ENCODE measurements at places on chromosomes 4 and X. TPM values are rescaled to one million over a fixed set of nuclear protein-coding genes. Genes with fewer than 3 reads are reported as not detected.

MAGEA4 gene
- total RNA-seq = 0.23 TPM

CTAG2 gene
- total RNA-seq = not detected

NUP62CL gene
- 9.3 TPM for total RNA-seq

CYBB gene
- total RNA-seq = not detected

SLC25A53 gene
- 4.4 TPM for total RNA-seq

- DNase-seq = no peak
Observed at GRCh38 chr4:24842356-24842755, 47.0 kb downstream of the SOD3 start.

DNA sequence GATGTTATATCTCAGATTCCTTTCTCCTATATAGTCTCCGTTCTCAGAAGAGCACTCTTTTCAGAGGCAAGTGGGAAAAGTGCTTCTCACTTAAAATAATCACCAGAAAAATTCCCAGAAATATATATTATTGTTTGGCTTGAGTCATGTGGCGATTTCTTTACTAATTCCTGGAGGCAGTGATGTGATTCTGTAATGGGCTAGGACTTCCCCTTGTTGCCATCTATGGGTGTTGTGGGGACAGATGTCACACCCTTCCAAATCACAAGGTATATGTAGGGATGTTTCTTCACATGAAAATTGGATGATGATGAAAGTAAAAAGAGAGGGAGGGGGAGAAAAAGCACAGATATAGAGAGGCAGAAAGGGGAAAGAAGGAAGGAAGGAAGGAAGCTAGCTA lies 553.4 kb downstream of the PPP4R3C start:
- no peak for DNase-seq

DNA sequence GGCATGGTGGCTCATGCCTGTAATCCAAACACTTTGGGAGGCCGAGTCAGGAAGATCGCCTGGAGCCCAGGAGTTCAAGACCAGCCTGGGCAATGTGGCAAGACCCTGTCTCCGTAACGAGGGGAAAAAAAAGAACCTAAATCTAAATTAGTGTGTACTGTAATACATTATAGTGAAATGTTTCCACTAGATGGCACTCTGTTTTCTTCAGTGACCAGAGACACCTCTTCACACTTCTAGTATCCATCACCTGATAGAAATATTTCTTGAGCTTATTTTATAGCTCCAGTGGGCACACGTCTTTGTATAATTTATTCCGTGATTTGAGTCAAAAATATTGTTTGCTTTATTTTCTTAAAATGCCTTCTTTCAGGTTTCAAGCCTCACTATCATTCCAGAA lies 600.9 kb upstream of the DIPK2B start:
- no peak for DNase-seq

- peak; percentile 64 for DNase-seq
Observed at GRCh38 chrX:137194164-137194563, 160.4 kb upstream of the GPR101 start.

DNA sequence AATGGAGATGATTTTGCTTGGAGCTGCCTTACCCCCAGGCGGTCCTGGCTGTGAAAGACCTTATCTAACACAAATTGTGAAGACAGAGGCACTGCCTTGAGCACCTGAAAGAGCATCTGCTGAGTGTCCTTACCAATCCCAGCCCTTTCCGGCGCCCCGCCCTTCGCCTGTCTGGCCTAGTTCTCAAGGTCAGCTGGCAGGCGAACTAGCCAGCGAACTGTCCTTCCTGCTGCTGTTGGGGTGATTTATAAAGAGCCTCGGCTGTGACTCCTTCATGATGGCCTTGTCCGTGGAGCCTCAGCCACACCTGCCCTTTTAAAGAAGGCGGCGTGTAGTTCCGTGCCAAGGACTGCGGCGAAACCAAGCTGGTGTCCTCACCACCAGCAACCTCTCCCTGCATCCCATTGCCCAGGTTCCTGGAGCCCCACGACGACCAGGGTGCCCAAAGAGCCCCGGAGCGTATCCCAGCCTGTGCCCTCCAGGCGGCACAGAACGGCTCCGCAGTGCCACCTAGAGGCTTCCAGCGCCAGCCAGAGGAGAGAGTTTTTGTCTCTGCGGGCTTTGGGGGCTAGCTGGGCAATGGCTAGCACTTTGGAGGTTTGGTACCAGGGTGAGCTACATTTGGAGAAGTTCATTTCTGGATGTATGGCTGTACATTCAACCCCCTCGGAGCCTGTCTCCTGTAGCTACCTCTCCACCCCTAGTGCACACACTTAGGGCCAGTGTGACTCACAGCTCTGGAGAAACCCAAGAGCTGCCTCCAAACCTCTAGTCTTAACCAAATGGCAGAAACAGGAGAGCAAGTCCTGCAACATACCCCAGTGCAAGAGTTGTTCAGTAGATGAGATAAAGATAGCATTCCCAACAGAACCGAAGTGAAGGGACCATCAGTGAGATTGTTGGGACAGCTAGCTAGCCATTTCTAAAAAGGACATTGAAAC lies 36.8 kb upstream of the VMA21 start:
- DNase-seq = peak; percentile 64

GRCh38 chr4:176340871-176341685 lies 21.3 kb downstream of the SPCS3 start:
- DNase-seq = no peak

GRCh38 chr4:27096142-27096824 lies 235.6 kb downstream of the STIM2 start:
- no peak for DNase-seq

GRCh38 chrX:2578864-2579263 lies 78.1 kb upstream of the DHRSX start:
- DNase-seq = no peak

DNA sequence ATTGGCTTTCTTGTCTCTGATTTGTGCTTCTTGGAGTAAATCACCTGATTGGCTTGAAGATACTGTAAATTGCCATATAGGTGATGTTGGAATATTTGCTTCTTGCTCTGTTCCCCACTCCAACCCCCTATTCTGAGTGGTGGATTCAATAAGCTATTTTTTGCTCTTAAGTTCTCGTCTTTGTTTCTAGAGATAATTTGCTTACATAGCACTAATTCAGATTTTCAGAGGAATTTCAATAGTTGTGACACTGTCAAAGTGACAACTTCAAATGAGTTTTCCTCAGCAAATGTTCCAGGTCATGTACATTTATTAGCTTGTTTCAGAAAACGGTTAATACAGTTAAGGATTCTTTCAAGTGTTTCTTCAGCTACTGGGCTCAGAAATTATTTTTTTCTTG lies 18.6 kb downstream of the LANCL3 start:
- no peak for DNase-seq

GRCh38 chr4:110059556-110060191 lies 138.7 kb downstream of the ELOVL6 start:
- no peak for DNase-seq

- DNase-seq = no peak
Observed at GRCh38 chr4:45423896-45424295, 697.5 kb upstream of the GNPDA2 start.

DNA sequence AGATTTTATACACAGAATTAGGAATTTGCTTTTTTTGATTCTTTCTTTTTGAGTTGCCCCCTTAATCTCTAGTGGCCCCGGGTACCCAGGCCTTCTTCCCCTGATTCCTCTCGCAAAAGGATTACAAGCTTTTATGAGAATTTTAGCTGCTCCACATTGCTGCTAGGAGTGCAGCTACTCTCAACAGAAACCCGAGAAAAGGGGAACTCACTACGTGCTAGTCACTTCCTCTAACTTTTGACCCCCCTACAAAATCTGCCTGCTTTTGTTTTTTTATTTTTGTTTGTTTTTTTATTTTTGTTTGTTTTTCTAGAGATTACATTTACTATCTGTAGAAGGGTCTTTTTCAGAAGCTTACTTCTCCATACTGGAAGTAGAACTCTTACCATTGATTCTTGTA lies 64.1 kb downstream of the ZNF81 start:
- DNase-seq = no peak

DNA sequence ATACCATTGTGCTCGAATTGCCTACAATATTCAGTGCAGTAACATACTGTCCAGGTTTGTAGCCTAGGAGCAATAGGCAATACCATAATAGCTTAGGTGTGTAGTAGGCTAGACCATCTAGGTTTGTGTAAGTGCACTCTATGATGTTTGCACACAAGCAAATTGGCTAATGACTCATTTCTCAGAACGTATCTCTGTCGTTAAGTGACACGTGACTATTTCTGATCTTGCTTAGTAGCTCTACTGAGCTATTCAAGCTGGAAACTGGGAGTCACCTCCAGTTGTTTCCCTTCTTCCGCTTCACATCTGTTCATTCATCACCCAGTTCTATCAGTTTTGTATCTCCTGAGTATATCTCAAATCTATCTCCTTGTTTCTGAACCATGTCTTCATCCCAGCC lies 86.1 kb downstream of the HNRNPD start:
- DNase-seq = no peak

DNA sequence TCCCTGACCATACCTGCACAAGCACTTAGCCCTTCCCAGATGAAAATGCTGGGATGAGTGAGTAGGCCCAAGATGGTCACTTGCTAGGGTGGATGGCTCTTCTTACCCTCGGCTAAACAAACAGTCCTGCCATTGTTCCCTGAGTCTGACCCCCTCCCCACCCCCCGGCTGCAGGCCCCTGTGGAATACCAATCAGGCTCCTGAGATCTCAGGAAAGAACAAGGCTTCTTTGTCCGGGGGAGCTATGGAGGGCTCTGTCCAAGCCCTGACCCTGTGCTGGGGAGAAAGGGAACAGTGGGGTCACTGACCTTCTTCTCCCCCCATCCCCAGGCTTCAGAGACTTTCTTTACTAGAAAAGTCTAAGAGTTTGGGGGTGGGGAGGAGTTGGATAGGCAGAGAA lies 6.0 kb downstream of the PLP1 start:
- no peak for DNase-seq

- no peak for DNase-seq
Observed at GRCh38 chr4:99845708-99846469, 29.3 kb downstream of the DAPP1 start.

DNA sequence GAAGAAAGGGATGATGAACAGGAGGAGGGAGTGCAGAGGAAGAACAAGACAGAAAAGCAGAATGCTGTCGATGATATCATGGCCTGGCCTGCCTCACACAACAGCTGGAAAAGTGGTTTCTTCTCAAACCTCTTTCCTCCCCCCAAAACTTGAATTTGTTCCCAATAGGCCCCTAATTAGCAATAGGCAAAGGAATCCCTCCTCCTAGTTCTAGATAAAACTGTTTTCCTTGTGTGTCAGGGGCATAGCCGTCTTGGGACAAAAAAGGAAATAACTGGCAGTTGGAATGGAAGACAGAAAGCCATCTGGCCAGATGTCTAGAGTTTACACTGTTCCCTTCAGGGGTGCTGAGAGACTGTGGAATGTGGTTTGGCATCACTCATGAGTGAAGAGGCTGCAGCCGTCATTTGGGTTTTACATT lies 177.8 kb upstream of the C1QTNF7 start:
- DNase-seq = no peak

DNA sequence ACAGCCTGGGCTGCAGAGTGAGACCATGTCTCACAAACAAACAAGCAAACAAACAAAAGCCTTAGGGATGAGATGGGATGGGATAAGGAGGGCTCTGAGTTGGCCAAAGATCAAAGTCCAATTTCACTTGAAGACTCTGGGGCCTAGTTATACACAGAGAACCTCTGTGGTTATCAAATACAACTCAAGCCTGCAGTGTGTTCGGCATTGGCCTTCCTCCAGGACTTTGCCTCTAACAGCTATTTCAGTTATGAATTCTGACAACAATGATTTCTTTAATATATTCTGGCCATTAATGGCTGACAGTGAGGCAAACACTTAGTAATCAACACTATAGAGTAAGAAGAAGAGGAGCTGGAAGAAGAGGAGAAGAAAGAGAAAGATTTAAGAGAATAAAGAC lies 171.1 kb downstream of the PDGFRA start:
- no peak for DNase-seq

GRCh38 chrX:27998666-27999065 lies 17.4 kb upstream of the DCAF8L1 start:
- DNase-seq = no peak

- no peak for DNase-seq
Observed at GRCh38 chrX:103360092-103360491, 3.8 kb downstream of the TCEAL9 start.

DNA sequence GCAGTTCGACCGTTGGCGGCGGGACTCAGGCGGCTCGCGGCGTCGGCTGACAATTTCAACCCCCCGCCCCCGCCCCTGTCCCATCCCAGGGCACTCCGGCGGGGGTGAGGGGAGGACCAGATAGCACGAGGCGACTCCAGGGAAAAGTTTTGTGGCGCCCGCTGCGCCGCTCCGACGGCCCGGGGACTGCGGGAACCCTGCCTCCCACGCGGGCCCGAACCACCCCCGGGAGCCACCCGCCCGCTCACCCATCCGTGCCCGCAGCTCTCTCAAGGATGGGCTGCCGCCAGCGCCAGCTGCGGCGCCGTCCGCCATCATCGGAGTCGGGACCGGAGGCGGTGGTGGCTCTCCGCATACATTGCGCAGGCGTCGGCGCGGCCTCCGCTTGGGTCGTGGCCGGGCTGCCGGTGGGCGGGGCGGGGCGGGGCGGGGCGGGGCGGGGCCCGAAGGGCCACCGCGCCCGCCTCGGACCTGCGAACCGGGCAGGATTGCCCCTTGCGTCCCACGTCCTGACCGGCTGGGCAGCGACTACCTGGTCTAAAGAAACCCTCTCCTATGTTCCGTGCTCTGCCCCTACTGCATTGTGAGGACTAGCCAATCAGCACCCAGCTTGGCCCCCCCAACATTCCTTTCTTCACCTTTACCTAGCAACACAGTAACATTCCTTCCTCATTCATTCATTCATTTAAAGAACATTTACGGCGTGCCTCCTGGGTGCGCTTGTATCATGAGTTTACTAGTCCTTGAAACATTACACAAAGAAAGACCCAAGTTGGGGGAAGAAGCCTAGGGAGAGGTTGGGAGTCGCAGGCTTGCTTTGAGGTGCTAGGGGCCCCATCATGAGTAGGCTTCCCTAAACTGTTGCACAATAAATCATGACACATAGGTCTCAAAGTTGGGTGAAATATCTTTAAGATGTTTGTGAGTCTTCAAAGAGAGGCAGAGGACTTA lies at the start of gene MAP7D3:
TSS of gene MAP7D3 (minus strand) at position 360 of the 951 bp plus-strand sequence. CDS start at position 318, 42 bp downstream.
- DNase-seq = peak; percentile 46

DNA sequence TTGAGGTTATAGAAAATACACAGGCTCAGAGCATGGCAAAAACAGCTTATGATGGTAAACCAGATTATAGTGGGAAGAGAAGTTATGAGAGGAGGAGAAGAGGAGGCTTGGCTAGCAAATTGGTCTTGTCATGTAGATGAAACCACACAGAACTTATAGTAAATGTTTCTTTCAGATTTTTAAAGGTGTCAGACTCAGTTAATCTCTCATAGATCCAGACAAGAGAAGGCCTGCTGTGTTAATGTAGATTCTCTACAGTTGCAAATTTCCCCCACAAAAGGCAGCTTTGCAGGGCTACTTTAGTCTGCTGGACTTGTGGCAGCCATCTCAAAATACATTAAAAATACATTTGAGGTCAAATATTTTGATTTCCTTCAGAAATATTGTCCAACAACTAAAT lies 1731.7 kb downstream of the ARAP2 start:
- no peak for DNase-seq

GRCh38 chrX:9856588-9856987 lies 70.4 kb downstream of the SHROOM2 start:
- no peak for DNase-seq

Measured in endothelial cell (in vitro differentiated cells).